ENCODE measurements at places on chromosomes 2 and 18.

DNA sequence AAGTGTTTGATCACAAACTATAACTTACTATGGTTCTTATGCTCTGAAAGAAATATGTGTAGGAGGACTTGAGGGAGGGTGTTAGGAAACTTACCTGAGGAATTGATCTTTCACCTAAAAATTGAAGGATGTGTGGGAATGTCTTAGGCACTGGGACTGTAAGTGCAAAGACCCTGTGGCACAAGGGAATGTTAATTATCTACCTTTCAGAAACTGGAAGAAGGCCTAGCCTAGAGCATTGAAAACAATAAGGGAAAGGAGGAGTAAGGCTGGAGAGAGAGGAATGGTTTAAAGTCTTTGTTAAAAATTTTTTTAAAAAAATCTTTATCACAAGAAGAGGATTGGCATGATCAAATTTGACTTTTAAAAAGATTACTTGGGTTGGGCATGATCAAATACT, 7.9 kb downstream of the AFTPH start:
- DNase-seq, result no peak

GRCh38 chr2:165827016-165827920, 33.2 kb upstream of the GALNT3 start:
- DNase-seq, result no peak

DNA sequence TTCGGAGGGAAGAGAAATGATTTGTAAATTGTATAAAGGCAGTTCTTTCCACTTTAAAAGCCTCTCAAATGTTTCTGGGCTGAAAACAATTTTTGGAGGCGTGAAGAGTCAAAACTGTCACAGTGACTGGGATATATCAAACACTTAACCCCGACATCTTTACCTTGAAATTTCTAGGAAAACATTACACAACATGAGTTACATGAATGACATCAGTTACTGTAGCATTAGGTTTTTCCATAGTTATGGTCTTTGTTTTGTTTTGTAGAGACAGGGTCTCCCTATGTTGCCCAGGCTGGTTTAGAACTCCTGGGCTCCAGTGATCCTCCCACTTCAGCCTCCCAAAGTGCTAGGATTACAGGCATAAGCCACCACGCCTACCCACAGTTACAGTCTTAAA, 25.7 kb downstream of the MSH6 start:
- DNase-seq, result no peak

DNA sequence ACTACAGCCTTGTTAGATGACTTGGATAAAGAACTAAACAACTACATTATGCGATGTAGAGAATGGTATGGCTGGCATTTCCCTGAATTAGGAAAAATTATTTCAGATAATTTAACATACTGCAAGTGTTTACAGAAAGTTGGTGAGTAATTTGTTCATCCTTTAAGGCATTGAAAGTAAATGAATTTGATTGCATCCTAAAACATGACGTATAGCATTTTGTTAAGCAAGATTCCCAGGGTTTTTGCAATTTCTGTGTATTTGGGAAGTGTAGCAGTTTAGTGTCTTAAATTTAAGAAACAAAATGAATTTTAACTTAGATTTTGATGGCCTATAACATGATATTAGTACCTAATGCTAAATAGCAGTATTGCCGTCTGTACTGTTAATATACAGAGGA, 24.8 kb downstream of the NOP58 start:
- no peak for DNase-seq

DNA sequence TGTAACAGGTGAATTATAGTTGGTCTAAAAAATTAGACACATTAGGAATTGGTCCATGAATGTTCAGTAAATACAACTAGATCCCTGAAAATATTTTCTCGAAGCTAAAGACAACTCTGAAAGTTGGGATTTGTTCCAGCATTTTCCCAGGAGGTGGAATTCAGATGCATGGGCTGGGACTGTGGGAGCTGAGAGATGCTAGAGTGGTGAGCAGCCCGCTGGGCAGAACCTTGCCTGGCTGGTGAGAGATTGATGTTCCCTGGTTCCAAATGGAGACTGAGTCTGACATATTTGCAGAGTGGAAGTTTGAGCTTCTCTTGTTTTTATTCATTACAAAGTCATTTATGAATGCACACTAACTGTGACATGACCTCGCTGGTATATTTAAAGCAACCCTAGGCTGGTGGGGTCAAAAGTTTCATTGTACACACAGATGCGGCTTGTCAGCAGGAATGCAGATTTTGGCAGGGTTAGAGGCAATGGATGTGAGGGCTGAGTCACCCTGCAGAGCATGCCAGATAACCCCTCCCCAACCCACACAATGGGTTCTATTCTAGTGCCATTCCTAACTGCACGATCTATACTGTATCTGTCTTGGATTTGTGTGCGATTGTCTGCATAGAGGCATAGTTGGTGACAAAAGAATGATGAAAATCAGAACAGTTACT, 23.5 kb upstream of the TMEM178A start:
- DNase-seq, result no peak

GRCh38 chr18:54094474-54094873, 130.0 kb downstream of the MBD2 start:
- DNase-seq, result no peak

GRCh38 chr18:24397131-24397693, 412 bp downstream of the OSBPL1A start:
- DNase-seq, result peak; percentile 33

GRCh38 chr2:88684519-88684918, 7.0 kb upstream of the RPIA start:
- DNase-seq, result no peak

All from CD4-positive, CD25-positive, alpha-beta regulatory T cell (primary cell).